ENCODE measurements at places on chromosomes 3 and 15.

DNA sequence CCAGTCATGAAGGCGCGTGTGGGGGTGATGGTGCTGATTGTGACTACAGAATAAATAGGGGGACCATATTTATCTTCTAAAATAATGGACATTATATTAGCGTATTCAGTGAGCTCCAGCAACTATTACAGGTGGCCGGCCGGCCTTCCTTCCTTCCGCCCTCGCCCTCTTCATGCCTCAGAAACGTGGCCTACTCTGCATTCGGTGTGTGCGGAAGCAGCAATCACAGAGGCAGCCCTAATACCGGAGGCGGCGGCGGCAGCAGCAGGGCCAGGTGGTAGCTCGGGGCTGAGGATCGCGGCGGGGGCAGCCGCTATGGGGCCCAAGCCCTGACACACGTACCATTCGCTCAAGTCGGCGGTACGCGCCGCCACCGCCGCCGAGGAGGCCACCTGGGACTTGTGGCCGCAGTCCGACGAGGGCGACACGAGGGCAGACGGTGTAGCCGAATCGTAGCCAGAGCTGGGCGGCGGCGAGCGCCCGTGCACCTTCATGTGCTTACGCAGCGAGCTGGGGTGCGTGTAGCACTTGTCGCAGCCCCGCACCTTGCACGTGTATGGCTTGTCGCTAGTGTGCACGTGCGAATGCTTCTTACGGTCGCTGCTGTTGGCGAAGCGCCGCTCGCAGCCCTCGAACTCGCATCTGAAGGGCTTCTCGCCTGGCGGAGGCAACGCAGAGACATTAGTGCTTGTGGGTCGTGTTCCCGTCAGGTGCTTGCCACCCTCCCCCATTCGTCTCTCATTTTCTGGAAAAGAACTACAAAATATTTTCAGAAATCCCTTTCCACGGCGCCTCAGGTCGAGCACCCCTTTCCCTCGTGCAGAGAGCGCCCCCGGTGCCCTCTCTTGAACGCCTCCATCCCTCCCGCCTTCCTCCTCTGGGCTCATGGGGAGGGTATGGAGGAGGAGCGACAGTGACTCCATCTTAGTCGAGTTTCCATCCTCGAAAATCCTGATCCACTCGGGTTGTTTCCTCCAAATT is 15.5 kb downstream of the ZIC4 start:
- DNase-seq, result no peak

DNA sequence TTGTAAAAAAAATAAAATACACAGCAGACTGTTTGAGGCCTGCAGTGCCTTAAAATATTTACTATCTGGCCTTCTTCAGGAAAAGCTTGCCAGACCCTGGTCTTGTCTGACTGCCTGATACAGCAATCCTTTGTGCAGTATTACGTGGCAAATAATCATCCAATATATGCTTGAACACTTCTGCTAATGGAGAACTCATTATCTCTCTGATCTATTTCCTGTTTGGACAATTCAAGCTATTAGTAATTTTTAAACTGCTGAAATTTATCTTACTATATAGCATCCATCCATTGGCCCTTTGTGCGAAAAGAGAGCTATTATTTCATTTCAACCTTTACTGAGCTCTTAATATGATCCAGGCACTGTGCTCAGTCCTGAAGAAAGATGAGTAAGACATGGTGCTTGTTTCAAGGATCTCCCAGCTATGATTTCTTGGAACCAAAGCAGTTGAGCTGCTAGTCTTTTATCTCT is 15.9 kb downstream of the ATG7 start:
- no peak for DNase-seq

DNA sequence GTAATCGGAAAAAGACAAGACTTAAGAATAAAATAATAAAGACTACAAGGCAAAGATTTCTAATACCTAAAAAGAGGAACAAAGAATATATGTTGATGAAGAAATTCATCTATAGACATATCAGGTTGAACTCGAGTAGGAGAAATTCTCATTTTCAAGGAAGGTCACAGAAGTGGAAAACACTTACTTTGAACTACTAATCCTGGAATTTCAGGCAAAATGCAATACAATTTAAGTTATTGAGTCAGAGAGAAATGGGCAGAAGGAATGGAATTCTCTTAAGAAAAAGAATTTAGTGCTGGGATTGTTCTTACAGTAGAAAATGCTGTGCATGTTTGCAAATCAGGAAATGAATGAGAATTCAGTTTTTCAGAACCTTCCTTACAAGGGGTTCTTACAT is 135.9 kb upstream of the TGFBR2 start:
- no peak for DNase-seq

DNA sequence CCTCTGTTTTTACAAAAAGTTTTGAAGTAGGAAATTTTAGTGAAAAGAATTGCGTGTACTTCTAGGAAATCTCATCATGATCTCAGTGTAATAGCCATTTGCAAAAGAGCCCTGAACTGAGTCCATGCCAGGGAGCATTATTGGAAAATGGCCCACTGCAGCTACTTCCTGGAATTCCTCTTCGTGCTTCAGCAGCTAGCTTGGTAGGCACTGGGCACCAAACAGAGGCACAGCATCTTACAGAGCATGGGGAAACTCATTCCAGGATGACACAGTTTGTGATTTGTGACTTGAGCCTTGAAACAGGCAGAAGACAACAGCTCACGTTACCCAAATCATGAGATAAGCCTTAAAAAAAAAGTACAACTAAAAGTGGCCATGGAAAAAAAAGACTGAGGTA is 179.1 kb downstream of the WDR72 start:
- DNase-seq, result no peak
